Osteocyte (in vitro differentiated cells): ENCODE measurements at places on chromosomes 12 and 14. TPM values are rescaled to one million over a fixed set of nuclear protein-coding genes. Genes with fewer than 3 reads are reported as not detected.

The SERPINA4 gene
- not detected in 2 replicates for total RNA-seq

DNA sequence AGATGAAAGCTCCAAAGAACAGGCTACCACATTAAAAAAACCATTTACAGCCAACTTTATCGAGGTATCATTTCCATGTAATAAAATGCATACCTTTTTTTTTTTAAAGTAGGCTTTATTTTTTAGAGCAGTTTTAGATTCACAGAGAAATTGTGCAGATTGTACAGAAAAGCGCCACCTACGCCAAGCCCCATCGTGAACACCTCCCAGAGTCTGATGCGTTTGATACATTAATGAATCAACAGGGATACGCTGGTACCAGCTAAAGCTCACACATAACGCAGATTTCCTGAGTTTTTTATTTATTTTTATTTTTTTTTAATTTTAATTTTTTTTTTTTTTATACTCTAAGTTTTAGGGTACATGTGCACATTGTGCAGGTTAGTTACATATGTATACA is 129.9 kb downstream of the KIF26A start:
- DNase-seq = no peak
- no peaks in the 10 kb centered on the region for H3K4me1 ChIP-seq
- H3K4me3 ChIP-seq = no peak overlapping the region
- no peak overlapping the region for H3K27ac ChIP-seq
- no peaks in the 10 kb centered on the region for H3K27me3 ChIP-seq

The CEP290 gene
- 15.4 and 17.0 TPM in 2 replicates for total RNA-seq

The OAS1 gene
- 0.48 TPM in 1 of 2 replicates, not detected in the other for total RNA-seq
